ENCODE measurements at places on chromosomes 5 and 9.

DNA sequence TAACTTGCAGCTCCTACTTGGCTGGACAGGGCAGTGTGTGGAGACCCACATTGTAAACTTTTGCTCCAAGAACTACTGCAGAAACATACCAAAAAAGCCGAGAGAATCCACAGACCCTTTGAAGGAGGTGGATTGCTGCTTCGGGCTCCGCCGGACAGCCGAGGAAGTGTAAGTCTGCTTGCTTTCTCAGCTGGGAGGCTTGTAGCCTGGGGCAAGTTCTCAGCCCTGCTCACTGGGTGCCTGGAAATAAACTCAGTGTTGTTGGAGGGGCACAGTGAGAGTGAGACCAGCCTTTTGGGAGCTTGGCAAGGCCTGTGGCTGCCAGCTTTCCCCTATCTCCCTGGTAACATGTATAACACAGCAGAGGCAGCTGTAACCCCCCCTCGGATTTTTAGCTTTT is 215.6 kb downstream of the SYK start:
- DNase-seq = no peak

DNA sequence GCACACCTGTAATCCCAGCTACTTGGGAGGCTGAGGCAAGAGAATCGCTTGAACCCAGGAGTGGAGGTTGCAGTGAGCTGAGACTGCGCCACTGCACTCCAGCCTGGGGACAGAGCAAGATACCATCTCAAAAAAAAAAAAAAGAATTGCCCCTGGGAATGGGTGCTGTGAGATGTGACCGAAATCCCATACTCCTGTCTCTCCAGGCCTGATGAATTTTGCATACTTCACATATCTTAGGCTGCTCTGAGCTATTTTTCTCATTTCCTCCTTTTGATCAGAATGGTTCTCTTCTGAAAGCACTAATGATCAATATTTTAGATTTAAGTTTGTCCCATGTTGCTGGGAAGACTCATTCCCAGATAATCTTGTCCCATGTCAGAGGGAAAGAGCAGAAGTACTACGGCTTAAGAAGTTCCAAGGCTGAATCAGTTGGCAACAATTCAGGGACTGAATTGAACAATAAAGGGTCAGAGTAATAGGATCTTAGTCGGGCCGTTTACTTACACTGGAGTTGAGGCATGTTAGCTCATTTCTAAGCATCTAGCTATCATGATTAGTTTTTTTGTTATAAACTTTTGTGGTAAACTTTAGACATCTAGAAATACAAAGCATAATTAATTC is 44.2 kb upstream of the TENT2 start:
- no peak for DNase-seq

GRCh38 chr5:150179019-150179620 is 10.7 kb upstream of the SLC6A7 start:
- no peak for DNase-seq

GRCh38 chr5:114316167-114316566 is 45.7 kb upstream of the KCNN2 start:
- no peak for DNase-seq

GRCh38 chr5:116573702-116574366 is 789 bp downstream of the SEMA6A start:
- no peak for DNase-seq

DNA sequence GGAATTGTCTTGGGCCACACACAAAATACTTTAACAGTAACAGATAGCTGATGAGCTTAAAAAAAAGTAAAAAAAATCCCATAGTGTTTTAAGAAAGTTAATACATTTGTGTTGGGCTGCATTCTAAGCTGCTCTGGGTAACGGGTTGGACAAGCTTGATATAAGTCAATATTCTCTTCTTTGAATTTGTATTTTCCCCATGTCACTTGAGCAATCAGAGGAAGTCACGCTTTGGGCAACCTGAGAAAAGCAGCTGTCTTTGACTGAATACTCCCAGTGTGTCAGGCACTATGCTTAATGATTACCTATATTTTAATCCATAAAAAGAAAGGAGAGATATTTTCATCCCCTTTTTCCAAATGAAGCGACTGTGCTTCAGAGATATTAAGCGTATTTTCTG is 84.9 kb downstream of the ATP10B start:
- DNase-seq = no peak

DNA sequence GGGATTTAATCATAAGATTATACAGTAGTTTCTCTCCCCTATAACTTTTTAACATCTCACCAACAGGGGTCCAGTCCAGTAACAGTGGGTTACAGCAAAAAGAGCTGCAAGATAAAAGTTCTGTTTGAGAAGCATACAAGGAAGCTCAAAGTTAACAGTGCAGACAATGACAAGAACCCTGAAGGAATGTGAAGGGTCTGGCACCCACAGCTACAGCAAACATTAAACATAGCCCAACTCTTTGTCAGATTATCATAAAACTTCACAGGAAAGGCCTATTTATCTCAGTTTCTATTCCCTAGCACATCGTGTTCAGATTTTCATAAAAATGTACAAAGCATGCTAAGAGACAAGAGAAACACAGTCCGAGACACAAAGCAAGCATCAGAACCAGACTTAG is 309.4 kb downstream of the DIRAS2 start:
- DNase-seq = no peak

DNA sequence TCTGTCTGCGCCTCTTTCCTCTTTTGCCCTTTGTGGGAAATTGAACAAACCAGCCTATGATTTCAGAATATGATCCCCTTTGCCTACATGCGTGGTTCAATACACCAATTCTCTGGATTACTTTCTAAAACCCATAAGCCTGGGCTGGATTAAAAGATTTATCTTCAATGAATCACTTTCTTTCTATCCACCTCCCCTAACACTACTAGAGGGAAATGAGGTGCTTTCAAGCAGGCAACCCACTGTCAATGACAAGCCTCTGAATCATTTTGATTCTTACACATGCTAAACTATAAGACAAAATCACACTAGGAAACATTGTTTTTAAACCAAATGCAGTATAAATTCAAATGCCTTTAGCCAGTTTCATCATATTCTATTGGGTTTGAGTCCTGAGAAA is 257.5 kb downstream of the AGTPBP1 start:
- no peak for DNase-seq

DNA sequence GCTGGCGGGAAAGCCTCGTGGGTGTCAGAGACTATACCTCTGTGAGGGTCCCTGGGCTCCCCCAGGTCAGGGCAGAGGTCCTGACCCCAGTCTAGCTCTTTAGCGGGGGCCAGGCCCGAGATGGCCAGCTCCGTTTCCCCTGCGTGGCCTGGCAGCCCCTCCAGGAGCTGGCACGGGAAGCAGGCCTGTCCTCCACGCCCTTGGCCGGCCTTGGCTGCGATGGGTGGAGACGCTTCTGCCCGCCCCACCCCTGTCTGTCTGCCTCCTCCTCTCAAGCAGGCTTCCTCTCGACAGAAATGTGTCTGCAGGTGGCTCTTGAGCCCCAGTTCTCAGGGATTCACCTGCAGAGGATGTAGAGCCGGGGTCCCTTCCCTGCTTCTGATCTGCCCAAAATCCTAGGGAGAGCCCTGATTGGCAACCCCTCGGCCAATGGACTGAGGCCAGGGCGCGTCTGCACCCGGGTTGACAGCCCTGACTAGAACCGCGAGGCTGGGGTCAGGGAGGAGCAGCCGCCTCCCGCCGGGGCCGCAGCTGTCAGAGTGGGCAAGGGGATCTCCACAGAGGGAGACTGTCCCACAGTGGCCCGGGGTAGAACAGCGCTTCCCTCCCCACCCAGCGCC is 2.6 kb upstream of the GRIN1 start:
- DNase-seq = no peak

- DNase-seq = no peak
Observed at GRCh38 chr5:149829954-149830353, 99.8 kb downstream of the PPARGC1B start.
